ENCODE measurements at places on chromosomes 6 and 20. TPM values are rescaled to one million over a fixed set of nuclear protein-coding genes. Genes with fewer than 3 reads are reported as not detected.

DNA sequence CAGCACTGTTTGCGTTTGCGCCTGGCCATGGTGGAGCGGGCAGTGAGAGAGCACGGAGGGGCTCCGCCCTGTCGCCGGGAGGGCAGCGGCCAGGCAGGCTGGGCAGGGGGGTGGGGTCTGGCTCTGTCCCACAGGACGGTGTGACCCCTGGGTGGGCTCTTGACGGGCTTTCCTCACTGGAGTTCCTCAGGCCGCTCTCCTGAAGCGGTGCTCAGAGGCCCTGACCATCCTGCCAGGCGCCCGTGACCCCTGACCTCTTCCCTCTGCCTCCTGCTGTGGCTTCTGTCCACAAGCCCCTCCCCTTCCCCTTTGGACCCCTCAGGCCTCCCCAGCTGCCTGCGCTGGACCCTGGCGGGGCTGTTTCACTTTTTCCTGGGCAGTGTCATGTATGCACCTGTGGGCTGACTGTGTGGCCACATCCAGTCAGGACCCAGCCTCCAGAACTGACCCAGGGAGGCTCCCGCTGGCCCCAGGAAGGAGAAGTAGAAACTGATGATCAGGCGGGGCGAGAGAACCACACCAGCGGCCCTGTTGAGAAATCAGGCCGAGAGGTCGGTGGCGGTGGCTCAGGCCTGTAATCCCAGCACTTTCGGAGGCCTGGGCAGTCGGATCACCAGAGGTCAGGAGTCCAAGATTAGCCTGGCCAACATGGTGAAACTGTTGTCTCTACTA lies 1.2 kb downstream of the OGFR start:
- DNase-seq = no peak

DNA sequence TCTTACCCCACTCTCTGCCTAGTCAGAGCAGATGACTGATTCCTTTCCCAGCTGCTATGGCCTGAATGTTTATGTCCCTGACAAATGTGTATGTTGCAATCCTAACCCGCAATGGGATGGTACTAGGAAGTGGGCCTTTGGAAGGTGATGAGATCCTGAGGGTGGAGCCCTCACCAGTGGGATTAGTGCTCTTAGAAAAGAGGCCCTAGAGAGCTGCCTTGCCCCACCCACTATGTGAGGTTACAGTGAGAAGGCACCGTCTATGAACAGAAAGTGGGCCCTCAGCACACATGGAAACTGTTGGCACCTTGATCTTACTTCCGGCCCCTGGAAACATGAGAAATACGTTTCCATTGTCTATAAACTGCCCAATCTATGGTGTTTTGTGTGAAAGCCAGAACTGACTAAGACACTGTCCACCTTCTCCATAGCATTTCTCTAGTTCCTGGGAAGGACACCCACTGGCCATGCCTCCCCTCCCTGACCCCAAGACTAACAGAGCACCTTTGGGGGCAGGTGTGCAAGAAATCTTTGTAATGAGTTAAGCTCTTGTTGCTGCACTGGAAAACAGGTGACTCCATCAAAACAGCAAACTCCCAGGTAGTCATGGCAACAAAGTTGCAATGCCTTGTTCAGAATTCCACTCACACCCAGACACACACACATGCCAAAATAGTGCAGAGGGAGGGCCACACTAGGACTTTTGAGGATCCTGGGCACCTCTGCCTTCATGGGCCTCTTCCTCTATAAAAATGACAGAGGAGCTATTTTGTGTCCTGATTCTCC lies 16.2 kb downstream of the GABRR2 start:
- DNase-seq = no peak

- DNase-seq = no peak
Observed at GRCh38 chr6:74939721-74940620, 265.9 kb downstream of the COL12A1 start.

DNA sequence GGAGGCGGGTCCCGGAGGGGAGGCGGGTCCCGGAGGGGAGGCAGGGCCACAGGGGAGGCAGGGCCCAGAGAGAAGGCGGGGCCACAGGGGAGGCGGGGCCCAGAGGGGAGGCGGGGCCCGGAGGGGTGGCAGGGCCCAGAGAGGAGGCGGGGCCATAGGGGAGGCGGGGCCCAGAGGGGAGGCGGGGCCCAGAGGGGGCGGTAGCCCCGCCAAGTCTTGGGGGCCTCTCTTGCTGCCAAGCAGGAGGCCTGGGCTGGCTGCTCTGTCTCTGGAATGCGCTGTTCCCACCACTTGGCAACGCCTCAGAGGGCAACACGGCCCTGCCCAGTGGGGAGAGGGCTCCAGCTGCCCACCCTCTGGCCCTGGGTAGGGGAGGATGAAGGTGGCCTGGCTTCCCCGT lies 80.5 kb downstream of the YTHDF1 start:
- DNase-seq = peak; percentile 59

- DNase-seq = no peak
Observed at GRCh38 chr20:54848262-54848661, 372.9 kb downstream of the DOK5 start.

DNA sequence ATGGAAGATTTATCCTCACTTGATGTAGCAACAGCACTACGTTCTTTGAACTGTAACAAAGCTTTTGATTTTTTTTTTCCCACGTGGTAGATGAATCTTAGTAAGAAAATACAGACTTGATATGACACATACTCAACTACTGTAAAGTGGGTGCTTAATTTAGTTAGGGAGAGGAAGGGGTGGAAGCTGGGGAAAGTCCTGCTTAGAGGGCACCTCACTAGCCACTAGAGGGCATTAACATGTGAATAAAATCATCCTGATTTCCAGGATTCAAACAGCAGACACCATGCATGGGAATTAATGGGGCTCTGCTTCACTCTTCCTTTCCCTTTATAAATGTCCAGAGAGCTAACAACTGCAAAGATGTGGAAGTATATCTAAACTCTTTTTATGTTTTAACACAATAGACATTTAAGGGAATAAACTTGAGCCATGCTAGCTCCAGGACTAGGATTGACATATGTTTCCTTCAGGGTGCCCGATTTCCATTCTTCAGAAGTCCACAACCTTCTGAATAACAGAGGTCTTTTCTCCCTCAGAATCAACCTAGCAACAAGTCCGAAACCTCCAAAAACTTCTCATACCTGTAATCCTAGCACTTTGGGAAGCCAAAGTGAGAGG lies 250.1 kb downstream of the ATXN1 start:
- no peak for DNase-seq

DNA sequence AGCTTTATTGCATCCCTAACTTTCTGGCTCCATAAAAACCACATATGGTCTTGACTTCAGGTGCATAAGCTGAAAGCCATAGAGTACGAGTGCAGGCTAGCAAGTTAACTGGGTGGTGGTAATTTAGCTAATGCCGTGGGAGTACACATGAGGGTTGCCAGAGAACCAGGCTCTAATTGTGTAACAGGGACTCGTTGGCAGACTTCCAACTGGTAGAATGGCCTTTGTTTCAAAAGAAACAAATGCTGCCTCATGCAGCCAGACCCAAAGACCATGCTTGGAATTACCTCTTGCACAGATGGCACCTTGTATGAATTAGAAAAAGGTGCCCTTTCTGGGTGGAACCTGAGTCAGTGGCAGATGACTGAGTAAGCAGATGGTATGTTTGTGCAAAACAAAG lies 73.2 kb downstream of the LY86 start:
- no peak for DNase-seq

DNA sequence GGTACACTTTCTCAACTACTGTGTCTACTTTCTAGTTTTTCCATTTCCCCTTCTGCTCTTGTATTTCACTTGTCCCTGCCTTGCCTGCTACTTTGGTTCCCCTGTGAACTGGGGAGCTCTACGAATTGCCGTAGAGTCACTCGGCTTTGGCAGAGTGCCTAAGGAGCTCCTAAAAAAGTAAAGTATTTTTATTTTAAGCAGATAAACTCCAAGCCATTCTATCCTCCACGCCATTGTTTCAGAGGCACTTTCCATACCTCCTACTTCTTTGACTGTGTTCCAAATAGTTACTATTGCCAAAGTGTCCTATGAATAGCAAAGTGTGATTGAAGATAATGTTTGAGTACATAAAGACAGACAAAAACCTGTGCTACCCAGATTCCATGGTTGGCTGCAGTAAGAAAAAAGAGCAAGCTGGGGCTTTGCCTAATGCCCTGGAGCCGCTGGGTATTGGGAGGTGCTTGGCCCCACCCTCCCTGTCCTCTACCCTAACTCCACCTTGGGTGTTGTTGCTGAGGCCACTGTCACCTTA lies 5.1 kb upstream of the MBOAT1 start:
- no peak for DNase-seq

GRCh38 chr6:99002831-99003230 lies 55.1 kb upstream of the FBXL4 start:
- DNase-seq = no peak

DNA sequence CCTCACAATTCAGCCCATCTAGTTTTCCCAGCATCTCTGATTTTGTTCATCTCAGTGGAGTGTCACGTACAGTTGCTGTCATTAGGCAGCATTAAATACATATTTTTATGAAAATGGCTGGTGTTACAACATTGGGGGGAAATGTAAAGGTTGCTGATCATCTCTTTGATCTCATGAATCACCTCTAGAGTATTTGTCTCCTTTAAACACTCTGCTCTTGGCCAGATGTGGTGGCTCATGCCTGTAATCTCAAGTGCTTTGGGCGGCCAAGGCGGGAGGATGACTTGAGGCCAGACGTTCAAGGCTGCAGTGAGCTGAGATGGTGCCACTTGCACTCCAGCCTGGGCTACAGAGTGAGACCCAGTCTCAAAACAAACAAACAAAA lies 128.1 kb downstream of the IPCEF1 start:
- DNase-seq = no peak

GRCh38 chr6:39029156-39030011 lies 19.2 kb upstream of the GLP1R start:
- peak; percentile 80 for DNase-seq

DNA sequence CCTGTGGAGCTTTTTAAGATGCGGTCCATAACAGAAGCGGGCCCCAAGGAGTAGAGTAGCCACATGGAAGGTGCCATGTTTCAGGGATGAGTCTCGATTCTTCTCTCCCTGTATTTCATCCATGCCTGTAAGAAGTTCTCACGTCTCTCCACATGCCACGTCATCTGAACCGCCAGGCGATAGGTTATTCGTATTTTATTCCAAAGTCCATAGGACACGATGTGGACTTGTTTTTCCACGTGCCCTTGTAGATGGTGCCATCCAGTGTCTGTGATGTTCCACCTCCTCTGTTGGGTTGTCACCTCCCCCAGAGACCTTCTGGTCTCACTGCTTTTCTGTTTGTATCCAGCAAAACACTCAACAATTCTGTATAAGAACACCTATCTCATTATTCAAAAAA lies 17.6 kb downstream of the HEBP2 start:
- no peak for DNase-seq

DNA sequence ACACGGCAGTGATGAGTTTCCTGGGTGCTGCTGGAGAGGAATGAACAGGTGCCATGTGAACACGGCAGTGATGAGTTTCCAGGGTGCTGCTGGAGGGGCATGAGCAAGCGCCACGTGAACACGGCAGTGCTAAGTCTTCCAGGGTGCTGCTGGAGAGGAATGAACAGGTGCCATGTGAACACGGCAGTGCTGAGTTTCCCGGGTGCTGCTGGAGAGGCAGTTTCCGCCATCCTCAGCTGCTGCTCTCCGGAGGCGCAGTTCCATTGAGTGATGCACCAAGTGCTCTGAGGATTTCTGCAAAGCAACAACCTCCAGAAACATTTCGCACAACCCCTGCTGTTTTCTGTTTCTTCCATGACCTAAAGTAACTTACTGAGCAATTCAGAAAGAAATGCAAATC lies 155.4 kb downstream of the SMOC2 start:
- DNase-seq = no peak

GRCh38 chr6:5205877-5206850 lies 54.6 kb downstream of the LYRM4 start:
- no peak for DNase-seq

DNA sequence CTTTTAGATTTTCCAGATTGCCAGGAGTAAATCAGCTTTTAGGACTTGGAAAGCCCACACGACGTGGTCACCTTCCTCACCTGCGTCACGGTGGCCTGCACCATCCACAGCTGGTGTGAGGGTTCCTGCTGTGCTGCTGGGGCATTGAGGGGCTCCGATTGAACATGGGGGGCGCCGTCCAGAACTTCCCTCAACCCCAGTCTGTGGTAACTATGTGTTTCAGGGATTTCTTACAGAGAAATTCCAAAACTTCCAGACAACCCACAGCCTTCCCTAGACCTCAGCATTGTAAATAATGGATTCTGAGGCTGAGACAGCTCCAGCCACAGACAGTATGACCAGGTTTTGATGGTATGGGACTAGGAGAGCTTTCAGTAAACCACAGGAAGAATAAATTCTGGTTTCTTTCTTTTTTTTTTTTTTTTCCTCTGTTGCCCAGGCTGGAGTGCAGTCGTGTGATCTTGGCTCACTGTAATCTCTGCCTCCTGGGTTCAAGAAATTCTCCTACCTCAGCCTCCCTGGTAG lies 46.7 kb upstream of the IRF4 start:
- no peak for DNase-seq

DNA sequence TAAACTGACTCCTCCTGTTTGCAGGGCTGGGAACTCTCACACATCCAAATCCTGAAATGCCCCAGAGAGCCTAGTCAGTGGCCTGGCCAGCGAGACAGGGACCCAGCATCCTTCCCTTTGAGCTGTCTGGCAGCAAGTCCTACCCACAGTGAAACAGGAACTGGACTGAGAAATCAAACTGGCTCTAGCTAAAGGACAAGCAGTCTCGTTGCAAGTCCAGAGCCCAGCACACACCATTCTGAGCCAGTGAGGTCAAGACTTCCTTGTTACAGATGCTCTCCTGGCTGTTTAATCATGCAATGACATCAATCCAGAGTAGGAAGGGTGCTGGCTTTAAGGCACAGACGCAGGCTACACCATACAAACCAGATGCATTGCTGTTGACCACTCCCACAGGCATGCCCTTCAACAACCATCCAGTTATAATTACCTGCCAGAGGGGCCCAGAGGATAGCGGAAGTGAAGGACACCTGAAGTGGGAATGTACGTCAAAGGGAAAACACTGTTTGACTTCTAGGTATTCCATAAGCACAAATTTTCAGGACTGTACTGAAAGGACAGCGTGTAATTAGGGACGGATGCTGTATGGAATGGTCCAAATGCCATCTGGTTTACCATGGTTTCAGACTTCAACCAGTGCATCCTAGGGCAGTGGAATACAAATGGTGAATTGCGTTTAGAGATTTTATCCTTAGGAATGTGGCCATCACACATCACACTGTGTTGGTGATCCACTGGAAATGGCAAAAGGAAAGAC lies 114.4 kb downstream of the SLC23A2 start:
- DNase-seq = no peak

GRCh38 chr6:149331871-149332270 lies 14.4 kb downstream of the TAB2 start:
- no peak for DNase-seq

The L3MBTL1 gene
- total RNA-seq = 28.3 TPM

The LIME1 gene
- total RNA-seq = 4.5 TPM

The MYT1 gene
- total RNA-seq = 2.0 TPM

The CCN6 gene
- not detected for total RNA-seq

The PPP1R16B gene
- 12.0 TPM for total RNA-seq

The GGTLC1 gene
- total RNA-seq = not detected

The SLC13A3 gene
- total RNA-seq = 13.5 TPM

The CEP162 gene
- total RNA-seq = 7.9 TPM

The TRIM10 gene
- 0.22 TPM for total RNA-seq

The RAD21L1 gene
- total RNA-seq = 0.77 TPM

The TAF11 gene
- total RNA-seq = 44.1 TPM
